LHCN-M2 (cell line): ENCODE measurements at places on chromosomes 6 and 20.

- DNase-seq = no peak
Observed at GRCh38 chr6:117078624-117079023, 186.7 kb upstream of the VGLL2 start.

DNA sequence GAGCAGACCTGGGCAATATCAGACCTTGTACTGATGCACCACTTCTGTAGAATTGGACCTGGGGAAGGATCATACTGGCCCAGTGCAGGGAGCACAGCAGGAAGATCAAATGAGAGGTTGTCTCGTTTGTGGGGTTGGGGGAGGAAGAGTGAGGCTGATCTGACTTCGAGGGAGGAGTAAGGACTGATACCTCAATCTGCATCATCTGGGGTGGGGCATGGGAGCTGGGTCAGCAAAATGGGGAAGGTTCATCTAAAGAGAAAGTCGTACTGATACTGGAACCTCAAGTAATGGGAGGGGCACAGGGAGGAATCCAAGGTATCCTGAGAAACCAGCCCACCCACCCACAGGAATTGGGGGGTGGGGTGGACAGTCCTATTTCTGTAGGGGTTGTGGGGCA is 3.7 kb downstream of the RNF39 start:
- no peak for DNase-seq

- peak; percentile 41 for DNase-seq
Observed at GRCh38 chr6:151869787-151870186, 62.3 kb downstream of the ESR1 start.

DNA sequence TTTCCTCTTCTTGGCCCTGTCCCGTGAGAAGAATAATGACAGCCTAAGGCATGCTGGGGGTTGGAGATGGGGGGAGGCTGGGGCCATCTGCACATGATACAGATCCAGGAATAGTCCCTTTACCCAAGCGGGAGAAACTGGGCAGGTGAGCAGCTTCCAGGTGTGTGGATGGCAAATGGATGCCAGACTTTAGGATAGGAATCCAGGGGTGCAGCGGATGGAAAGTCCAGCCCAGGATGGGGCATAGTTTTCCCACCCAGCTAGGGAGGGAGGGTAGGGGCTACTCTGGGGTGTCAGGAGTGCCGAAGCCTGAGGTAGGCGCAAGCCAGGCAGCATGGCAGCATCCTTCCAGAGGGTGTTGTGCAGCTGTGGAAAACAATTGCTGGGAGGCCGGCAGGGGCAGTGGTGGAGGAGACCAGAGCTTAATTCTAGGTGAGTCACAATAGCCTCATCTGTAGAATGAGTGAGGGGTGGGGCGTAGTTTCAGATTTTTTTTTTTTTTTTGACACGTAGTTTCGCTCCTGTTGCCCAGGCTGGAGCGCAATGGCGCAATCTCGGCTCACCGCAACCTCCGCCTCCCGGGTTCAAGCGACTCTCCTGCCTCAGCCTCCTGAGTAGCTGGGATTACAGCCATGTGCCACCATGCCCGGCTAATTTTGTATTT is 15.4 kb upstream of the FAM110A start:
- no peak for DNase-seq

- no peak for DNase-seq
Observed at GRCh38 chr6:148316308-148316707, 26.3 kb upstream of the SASH1 start.

DNA sequence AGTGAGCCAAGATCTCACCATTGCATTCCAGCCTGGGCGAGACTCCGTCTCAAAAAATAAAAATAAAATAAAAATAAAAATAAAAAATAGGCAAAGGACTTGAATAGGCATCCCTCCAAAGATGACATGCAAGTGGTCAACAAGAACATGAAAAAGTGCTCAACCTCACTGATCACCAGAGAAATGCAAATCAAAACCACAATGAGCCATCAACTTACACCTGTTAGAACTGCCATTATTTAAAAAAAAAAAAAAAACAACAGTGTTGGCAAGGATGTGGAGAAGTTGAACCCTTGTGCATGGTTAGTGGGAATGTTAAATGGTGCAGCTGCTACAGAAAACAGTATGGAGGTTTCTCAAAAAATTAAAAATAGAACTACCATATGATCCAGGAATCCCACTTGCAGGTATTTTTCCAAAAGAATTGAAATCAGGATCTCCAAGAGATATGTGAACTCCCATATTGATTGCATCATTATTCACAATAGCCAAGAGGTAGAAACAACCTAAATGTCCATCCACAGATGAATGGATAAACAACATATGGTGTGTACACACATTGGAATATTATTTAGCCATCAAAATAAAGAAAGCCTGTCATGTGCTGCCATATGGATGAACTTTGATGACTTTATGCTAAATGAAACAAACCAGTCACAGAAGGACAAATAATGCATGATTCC is 2.8 kb downstream of the C20orf203 start:
- peak; percentile 68 for DNase-seq

DNA sequence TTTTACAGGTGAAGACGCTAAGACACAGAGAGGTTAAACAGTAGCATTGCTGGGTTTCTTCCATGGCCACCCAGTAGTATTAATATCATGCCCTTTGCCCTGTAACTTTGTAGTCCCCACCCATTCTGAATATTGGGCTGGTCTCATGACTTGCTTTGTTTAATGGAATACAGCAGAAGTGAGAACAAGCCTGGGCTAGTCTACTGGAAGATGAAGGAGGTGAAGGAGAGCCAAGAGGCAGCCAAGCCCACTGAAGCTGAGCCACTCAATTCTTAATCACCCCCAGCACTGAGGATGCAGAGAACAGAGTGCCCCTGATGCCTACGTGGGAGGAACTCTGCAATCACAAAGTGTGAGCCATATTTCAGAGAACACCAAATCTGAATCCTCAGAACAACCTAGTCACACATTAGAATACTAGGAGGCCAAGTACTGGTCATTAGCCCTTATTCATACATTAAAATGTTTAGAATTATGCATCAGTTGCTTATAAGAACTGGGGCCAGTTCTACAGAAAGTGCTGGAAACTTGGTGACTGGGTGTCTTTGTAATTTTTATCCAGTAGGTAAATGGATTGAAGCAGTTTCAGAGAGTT is 270.1 kb upstream of the PRND start:
- DNase-seq = no peak

GRCh38 chr6:104796031-104796785 is 63.5 kb downstream of the HACE1 start:
- DNase-seq = no peak

DNA sequence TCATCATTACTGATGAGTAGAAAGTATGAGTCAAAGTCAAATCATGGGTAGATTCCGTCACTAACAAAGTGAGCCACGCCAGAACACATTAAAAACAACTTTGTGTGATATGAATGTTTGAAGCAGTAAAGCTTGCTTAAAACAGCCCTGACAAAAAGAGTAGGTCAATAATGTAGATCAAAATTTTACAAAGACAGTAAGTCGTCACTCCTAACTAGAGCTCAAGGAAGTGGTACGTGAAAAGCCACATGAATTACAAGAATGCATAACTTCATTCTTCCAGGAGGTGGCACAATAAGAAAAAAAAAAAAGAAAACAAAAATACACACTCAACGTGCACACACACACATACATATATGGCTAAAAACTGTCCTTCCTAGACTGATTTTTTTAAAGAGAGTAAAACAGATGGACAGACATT is 69.9 kb downstream of the HACE1 start:
- DNase-seq = peak; percentile 72
